Renal cortex interstitium (tissue), 15 donors: ENCODE measurements at places on chromosomes 7 and 10.

GRCh38 chr7:106061301-106061979, 50.7 kb downstream of the SYPL1 start:
- DNase-seq = no peak

DNA sequence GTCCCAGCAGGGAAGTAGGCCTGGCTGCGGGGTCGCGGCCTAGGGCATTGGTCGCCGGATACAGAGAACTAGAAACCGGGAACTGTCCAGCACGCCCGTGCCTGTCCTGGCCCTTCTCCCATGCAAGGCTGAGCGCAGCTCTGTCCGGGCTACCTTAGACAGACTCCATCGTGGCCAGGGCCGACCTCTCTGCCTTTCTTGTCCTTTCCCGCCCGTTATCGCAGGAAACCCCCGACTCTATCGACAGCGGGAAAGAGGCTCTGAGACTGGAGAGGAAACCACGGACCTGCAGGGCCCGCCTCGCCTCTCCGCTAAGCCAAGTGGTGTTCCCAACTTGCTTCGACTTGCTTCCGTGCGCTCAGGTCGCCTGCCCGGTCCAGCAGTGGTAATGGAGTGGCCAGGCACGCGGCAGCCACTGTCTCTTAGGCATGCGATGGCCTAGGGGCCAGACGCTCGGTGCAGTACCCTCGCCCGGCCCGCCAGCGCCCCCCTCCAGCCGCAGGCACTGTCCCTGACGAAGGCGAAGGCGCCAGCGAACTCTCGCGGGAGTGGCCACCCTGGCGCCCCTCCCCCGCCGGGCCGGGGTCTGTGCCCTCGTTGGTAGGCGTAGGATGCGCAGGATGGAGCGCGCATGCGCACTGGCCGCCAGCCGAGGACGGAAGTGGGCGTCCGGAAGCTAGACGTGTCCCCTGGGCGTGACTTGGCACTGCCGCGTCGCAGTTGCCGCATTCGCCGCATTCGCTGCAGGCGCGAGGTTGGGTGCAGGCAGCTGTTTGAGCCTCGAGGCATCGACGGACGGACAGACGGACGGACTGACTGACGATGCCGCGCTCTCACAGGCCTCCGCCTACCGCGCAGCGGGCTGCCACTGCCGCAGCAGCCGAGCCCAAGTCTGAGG, 54.4 kb downstream of the MCMBP start:
- DNase-seq = peak; percentile 81

DNA sequence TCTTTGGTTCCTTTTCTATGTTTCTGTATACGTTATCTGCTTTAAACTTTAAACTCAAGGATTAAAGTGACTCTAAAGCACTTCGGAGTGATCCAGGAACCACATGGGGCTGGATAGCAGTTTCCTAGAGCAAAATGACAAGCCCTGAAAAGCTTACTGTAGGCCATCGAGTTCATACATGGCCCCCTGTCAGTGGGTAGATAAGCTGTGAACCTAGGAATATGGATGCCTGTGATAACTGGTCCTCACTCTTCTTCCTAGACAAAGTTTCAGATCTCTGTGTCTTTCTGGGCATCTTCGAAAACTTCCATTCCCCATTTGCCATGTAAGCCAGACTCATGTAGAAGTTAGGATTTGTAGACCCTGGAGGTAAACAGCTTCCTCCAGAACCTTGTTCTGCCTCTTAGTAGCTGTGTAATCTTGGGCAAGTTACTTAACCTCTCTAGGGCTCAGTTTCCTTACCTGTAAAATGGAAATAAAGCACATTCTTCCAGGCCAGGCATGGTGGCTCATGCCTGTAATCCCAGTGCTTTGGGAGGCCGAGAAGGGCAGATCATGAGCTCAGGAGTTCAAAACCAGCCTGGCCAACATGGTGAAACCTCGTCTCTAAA, 49.3 kb upstream of the KMT2E start:
- DNase-seq = no peak

DNA sequence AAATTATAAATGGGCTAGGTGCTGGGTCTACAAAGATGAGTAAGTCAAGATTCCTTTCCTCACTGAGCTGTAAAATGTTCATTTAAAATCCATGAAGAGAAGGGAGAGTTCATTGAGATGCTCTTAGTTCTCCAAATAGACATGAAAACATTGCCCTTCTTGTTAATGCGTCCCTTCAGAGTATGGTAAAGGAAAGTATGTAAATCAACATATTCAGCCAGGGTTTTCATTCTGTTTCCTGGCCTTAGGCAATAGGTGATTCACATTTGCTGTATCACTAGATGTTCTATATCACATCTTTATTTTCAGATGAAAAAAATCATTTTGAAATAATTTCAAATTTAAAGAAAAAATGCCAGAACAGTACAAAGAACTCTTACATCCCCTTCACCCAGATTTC, 5.4 kb downstream of the ANKIB1 start:
- DNase-seq = no peak

DNA sequence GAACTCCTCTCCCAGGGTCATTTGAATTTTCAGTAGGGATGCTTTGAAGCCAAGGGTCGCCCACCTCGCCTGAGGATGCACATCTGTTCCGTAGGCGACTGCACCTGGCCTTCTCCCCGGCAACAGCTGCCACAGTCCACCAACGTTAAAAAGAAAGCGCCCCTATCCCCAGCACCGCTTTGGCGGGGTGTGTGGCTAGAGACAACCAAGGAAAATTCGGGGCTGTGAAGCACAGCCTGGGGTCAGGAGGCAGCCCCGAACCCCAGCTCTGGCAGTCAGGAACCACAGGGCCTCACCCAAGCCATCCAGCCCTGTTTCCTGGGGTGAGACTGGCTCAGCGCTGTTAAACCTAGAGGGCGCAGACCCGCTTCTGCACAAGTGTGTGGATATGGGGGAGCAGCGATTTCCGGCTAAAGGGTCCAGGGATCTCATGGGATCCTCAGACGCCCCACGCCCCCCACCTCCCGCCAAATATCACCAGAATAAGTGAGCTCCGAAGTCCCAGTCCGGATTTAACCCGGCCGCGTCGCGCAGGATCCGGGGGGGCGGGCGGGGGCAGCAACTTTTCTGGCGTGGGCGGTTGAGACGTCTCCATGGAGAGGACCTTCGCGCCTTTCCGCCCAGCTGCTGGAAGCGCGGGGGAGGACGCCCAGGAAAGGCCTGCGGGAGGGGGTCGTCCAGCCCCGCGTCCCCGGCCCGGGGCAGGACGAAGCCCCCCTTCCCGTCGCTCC, 822 bp downstream of the ZC3HAV1L start:
- DNase-seq = peak; percentile 26

GRCh38 chr7:141700296-141700847, 1.6 kb downstream of the DENND11 start:
- no peak for DNase-seq

GRCh38 chr10:121928528-121928884, 675 bp upstream of the ATE1 start:
- DNase-seq = no peak

DNA sequence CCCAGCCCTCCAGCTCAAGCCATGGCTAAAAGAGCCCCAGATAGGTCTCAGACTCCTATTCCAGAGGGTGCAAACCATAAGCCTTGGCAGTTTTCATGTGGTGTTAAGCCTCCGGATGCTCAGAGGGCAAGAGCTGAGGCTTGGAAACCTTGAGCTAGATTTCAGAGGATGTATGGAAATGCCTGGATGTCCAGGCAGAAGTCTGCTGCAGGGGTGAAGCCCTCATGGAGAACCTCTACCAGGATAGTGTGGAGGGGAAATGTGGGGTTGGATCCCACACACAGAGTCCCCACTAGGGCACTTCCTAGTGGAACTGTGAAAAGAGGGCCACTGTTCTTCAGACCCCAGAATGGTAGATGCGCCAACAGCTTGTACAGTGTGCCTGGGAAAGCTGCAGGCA, 13.2 kb upstream of the HPSE2 start:
- no peak for DNase-seq

GRCh38 chr10:110426294-110427181, 71.2 kb upstream of the DUSP5 start:
- DNase-seq = no peak

DNA sequence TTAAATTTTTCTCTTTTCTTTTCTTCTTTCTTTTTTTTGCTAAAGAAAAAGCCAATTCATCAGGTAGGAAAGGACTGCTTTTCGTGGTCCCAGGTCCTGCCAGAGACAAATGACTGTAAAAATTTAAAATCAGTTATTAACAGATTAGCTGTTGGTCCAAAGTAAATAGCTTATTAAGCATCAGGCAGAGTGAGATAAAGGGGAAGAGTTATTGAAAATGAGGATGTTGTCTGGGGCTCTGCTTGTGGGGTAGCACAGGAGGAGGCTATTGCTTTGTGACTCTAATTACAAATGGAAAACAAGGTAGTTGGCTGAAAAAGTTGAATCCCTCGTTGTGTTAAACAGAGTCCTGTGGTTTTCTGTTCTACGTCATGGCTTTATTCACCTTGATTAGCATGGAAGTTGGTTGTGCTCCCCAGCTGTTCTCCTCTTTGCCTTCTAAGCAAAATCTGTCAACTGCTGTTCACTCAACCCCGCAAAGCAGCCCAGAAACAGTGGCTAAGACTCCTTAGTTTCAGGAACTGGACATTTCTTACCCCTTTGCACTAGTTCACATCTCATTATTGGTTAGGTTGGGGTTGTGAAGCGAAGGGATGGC, 128.9 kb downstream of the SNX10 start:
- DNase-seq = no peak

DNA sequence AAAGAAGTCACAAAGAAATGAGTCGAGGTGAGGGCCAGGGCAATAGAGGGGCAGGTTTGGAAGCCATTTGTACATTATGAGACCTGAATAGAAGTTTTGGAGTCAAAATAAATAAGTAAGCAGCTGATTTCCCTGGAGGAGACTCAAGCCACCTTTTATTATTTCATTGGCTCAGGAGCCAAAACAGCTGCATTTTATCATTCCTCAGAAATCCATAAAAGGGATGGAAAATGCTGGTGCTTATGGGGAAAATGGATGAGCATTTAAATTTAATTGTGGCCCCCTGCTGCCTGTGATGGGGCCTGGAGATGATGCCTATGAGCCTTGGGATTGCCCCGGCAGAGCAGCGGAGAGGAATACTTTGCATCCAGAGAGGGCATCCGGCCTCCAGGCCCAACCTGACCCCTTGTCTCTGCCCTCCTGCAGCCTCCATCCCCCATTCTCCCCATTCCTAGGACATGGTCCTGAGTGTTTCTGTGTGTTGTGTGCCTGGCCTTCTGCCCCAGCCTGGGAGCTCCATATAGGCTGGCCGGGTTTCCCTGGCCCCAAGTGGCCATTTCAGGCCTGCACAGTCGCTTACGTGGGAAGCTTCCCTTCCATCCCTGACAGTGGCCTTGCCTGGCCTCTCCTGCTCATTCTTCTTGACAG, 296.8 kb upstream of the ZMIZ1 start:
- no peak for DNase-seq
